Stimulated activated CD4-positive, alpha-beta T cell treated with anti-CD3 and anti-CD28 coated beads, Interleukin-2, amount 100 ng/mL, for 24 hours (primary cell): ENCODE measurements at places on chromosomes 2 and 18.

- no peak for DNase-seq
These were observed 30.9 kb upstream of the GIGYF2 start for GRCh38 chr2:232666051-232666805.

DNA sequence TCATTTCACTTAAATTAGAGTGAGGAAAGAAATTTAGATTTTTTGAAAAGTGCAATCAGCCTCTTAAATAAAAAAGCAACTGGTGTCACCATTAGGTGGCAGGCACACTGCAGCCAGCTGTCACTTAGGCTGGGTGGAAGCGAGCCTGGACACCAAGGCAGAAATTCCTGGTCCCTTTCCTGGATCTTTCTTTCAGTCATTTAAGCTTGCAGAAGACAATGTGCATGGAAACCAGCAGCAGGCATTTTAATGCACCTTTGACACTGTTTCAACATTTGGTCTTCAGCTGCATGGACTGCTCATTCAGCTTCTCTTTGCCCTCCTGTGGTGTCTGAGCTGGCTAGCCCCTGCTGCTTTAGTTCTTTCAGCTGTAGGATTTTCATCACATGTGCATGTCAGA lies 61.0 kb downstream of the AQP4 start:
- DNase-seq = no peak

DNA sequence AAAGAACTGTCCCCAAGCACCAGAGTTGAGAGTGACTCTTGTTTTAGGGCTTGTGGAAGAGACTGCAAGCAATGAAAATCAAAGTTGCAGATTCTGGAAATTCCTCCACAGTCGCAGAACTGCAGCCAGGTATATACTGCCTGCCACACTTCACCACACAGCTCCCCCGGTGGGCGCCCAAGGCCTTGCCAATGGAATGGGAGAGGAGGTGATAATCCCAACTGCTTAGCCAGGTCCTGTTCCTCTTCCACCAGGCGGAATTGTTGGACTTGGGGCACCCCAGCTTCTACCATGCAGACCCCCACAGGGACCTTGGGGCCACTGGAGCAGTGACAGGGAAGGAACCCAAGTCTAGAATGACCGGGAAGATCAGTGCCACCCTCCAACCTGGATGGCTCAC lies 4.8 kb upstream of the PDIA6 start:
- peak; percentile 34 for DNase-seq

DNA sequence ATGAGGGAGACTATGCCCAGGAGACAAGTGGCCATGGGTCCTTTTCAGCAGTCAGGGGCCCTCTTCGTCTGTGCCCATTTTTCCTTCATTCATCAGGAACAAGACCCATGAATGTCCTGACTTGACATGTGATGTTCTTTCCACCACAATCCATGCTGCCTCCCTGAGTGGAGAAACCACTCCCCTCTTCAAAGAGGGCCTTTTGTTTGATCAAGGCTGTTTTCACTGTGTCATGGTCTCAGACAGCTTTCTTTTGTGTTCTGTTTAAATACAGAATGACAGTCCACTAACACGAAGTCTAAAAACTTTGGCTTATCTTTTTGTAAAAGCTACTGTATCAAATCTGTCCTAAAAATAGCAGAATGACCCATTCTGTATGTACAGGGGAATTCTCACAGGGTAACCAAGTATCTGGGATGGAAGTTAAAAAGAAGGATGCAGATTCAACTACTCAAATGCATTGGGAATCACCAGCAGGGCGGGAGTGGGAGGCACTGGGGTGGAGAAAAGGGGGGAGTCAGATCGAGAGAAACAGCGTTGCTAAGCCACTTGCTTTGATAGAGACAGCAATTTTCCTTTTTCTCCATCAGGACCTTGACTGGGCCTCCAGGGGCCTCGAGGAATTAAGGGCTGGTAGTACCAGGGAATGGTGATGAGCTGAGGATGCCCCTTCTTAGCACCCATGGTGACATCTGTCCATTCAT lies 13.9 kb downstream of the LRP2 start:
- no peak for DNase-seq

DNA sequence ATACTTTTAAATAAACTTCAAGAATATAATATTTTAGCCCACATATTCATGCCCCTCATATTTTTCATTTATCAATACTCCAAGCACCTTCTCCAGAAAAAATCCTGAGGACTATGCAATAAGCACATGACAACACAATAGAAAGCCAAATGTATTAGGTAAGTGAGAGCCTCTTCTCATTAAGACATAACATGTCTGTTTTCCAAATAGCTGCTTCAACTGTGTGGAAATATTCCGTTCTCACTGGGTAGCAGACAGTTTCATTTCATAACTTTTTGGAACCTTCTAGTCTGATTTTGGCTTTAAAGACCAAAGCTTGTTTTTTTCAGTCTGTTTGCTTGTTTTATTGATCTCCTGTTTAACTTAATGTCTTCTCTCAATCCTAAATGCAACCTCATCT lies 137.8 kb downstream of the PIK3C3 start:
- no peak for DNase-seq

DNA sequence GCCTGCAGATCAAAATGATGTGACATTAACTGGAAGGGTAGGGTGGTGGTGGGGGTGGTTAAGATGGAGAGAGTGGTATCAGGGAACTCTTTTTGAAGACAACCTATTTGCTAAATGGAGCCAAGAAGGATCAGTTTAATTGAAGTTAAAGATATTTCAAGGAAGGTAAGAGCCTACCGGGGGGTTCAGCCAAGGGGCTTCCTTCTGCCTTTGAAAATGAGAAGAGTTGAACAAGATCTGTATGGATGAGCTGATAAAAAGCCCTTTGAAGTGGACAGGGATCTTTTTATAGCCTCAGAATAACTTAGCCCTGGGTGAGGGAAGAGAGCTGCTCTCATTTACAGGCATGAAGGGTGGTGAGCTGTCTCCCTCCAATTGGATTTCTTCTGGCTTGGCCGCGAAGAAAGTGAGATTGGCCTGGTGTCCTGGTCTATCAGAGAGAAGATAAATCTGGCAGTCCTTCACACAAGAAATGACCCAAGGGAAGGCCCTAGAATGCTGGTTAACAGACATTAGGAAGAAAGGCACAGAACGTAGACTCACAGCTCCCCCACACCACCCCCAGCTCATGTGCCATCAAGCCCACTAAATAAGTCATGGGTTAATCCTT lies 439.8 kb downstream of the TNS1 start:
- no peak for DNase-seq

GRCh38 chr2:61520261-61520660 lies 17.9 kb downstream of the XPO1 start:
- no peak for DNase-seq

DNA sequence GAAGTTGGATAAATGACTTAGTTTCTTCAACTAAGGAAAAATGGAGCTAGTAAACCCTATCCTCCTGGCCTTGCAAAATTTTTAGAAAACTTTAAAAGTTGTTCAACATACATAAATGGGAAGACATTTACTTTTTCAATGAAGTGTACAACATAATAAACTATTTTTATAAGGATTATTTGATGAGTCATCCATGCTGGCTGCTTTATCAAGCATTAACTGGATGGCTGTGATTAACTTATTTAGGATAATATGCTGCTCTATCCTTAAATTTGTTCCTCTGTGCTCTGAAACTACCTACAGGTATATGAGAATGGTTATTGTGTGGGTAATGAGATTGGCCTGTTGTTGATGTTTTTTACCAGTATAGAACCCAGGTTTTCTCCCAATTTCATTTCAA lies 21.3 kb downstream of the DYTN start:
- no peak for DNase-seq

GRCh38 chr2:101047774-101048173 lies 45.7 kb downstream of the RPL31 start:
- no peak for DNase-seq

DNA sequence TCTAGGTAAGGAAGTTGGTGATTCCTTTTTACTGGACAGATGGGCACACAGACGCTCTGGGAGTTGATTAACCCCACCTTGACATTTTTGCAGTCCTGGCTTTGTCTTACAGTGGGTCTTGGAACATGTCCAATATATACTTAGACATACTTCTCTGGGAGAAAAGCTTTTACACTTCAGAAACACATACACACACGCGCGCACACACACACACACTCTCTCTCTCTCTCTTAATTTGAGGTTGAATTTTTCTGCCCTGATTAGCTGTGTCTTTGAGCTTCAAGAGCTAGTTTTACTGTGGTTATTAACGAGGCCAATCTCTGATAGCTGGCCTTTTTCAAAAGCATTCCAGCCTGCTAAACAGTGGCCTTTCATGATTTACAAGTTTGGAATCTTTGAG lies 215.0 kb downstream of the MYCN start:
- DNase-seq = no peak

DNA sequence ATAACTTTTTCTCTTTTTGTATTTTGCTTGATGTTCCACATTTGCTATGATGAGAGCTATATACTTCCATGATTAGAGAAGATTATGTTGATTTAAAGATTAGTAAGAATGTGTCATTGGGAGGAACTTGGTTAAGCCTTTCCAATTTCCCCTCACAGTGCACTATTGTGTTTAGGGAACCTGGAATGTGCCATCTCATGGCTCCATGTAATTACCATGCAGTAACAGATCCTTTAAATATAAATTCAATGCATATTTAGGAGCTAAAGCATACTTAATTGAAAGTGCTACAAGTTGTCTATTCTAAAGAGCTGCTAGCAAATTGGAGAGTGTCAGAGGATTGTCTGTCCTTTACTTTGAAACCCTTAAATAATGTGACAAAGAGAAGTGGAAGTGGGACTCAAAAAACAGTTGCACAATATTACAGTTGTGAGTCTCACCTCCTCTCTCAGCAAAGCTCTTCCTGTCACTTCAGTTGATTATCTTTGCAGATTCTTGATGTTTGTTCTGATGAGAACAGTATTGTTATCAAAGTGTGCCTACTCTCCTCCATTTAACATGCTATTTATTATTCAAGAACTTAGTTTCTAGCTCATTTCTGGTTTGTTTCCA lies 1162.7 kb upstream of the ZEB2 start:
- no peak for DNase-seq

DNA sequence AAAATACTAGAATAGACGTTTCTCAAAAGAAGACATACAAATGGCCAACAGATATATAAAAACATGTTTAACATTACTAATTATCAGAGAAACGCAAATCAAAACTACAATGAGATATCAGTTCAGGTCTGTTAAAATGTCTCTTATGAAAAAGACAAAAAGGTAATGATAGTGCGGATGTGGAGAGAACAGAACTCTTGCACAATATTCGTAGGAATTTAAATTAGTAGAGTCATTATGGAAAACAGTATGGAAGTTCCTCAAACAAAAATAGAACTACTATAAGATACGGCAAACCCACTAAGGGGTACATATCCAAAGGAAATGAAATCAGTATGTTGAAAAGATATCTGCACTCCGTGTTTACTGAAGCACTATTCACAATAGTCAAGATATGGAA lies 167.5 kb upstream of the CWC22 start:
- no peak for DNase-seq

DNA sequence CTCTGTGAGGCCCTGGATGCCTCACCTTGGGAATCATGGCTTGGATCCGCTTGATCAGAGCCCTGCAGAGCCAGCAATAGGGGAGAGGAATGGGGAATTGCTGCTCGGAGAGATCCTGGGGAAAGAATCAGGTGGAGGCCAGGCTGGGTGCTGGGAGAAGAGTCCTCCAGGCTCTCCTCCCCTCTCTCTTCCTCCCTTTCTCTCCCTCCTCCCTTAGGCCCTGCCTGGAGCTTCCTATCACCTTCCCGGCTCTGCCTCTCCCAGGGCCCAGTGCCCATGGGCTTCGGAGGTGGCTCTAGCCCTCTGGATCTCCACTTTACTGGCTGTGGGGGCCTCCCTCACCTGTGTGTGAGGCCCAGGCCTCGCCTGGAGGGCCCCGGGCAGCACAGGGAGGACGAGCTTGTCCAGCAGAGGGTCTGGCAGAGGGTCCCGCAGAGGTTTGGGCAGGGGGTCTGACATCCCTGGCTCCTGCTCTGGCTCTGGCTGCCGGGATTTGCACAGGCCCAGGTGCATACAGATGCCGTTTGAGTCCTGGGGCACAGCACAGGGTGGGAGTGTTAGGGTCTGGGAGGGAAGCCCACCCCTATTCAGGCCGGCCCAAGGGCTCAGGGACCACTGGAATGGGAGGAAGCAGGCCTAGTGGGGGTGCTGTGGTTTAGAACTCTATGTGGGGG lies 2.6 kb downstream of the SFTPB start:
- no peak for DNase-seq

DNA sequence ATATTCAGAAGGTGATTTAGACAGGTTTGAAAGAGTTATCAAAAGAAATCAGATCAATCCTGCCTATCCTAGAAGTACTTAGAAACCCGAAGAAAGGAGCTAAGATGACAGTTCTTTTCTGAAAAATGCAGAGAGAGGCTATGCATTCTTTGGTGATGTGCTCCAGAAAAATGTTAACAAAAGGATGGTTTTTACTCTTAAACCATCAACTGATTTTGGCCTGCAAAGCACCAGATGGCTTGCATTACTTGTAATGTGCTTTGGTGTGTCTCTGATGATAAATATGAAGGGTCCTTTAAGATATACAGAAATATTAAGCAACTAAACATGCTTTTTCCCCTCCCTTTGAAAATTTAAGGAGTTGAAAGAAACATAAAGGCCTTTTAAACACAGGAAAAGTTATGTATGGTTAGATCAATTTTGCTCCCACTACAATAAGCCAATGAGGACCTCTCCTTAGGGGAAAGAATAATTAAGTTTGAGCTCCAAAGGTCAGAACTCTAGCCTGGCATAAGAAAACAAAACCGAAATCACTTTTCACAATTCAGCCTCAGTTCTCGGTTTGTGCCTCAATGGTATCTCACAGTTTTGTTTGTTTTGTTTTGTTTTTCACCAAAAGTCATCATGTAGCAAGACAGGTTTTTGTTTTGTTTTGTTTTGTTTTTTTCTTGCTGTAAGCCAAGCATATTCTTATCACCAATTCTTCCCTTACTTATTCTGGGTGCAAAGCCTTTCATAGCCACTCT lies 302.4 kb upstream of the NT5C1B start:
- no peak for DNase-seq

- no peak for DNase-seq
These were observed 86.8 kb downstream of the FMNL2 start for GRCh38 chr2:152421521-152422370.

DNA sequence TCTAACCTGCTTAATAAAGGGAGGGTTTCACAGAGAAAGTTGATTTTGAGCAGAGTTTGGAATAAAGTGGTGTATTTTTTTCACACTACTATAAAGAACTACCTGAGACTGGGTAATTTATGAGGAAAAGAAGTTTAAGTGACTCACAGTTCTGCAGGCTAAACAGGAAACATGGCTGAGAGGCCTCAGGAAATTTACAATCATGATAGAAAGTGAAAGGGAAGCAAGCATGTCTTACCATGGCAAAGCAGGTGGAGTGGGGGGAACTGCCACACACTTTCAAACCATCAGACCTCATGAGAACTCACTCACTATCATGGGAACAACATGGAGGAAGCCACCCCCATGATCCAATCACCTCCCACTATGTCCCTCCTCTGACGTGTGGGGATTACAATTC lies 546.7 kb downstream of the EPHA4 start:
- no peak for DNase-seq

- no peak for DNase-seq
These were observed 49.3 kb upstream of the DNAJC10 start for GRCh38 chr2:182666674-182667314.
